ENCODE measurements at places on chromosomes 16 and 17.

DNA sequence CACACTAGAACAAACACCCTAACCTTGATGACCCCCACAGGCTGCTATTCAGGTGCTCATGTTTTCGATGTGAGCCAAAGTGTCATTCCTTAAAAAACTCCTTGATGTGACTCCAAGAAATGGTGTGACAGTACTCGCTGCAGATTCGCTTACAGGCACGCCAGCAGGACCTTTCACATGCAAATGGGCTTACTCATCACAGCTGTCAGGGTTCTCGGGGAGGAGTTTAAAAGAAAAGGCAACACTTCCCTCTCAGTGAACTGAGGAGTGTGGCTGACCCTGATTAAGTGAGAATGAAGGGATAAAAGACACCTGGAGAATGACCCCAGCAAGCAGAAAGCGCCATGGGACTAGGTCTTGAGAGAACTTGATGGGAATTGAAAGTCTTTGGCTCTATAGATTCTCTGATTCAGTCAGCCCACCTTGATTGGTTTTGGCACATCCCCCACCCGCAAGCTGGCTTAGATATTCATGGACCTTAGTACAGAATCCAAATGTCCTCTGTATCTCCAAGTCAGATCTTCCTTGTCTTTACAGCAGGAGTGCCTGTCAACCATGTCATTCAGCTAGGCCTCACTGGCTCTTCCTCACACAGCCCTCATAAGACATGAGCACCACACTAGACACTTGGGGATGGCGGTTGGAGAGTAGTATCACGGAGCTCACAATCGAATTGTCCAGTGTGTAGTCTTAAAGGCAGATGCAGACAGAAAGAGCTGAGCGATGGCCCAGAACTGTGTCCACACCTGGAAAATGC, 82.6 kb downstream of the HIC1 start:
- peak; percentile 53 for DNase-seq

DNA sequence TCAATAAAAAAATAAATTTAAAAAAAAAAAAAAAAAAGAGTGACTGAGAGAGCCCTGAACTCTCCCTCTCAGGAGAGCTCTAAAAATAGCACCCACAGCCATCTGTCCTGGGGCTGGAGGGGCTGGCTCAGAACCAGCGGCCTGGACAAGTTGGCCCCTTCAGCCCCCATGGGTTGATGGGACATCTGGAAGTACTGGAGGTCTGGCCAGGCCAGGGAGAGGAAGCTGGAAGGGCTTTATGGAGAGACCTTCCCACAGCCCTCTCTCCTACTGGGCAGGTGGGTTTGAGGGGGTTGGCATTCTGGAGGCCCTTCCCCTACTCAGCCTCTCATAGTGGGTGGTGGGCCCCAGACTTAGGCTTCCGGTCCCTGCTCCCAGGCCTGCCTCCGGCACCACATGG, 93.7 kb upstream of the TMEM97 start:
- no peak for DNase-seq

DNA sequence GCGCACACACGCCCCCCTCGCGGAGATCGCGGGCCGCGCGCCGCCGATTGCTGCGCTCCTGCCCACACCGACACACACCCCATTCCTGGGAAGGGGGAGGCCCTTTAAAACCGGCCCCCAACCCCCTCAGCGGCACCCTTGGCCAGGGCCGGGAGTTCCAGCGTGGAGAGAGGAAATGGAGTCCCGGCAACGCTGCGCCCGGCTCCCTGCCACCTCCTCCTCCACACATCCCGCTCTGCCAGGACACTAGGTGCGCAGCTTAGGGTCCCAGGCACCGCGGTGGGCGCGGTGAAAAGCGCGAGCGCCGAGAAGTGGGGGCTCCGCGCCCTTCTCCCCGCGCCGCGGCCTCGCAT, 397 bp downstream of the CDC42EP4 start:
- no peak for DNase-seq

GRCh38 chr17:59851439-59852375, 41.0 kb downstream of the TUBD1 start:
- DNase-seq: peak; percentile 47

DNA sequence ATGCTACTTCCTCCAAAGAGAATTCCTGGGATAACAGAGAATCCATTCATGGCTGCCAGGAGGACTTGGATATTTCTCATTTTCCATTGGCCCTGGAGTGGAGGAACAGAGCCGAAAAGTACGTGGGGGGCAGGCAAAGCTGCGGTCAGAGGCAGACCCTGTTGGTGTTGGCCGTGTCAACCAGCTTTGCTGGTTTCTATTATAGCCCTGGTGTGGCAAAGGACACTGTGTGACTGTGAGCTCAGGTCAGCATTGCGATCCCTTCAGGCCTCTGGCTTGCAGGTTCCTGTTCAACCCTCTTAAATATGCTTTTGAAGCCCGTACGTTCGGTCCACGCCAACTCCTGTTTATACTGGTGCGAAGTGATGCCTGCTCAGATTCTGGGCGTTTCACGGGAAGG, 596.2 kb downstream of the MAF start:
- no peak for DNase-seq

GRCh38 chr17:18981642-18982424, 22.7 kb downstream of the FAM83G start:
- peak; percentile 94 for DNase-seq

DNA sequence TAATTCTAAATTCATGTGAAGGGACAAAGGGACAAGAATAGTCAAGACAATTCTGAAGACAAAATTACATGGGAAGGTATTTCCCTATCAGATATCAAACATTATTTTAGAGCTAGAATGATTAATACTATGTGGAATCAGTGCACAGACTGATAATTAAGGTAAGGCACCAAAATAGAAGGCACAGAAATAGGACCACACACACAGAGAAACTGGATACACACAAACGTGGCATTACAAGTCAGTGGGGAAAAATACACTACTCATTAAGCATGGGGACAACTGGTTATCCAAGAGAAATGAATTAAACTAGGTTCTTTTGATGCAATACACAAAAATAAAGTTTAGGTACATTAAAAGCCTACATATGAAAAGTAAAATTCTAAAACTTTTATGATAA, 132.8 kb upstream of the NETO2 start:
- no peak for DNase-seq

DNA sequence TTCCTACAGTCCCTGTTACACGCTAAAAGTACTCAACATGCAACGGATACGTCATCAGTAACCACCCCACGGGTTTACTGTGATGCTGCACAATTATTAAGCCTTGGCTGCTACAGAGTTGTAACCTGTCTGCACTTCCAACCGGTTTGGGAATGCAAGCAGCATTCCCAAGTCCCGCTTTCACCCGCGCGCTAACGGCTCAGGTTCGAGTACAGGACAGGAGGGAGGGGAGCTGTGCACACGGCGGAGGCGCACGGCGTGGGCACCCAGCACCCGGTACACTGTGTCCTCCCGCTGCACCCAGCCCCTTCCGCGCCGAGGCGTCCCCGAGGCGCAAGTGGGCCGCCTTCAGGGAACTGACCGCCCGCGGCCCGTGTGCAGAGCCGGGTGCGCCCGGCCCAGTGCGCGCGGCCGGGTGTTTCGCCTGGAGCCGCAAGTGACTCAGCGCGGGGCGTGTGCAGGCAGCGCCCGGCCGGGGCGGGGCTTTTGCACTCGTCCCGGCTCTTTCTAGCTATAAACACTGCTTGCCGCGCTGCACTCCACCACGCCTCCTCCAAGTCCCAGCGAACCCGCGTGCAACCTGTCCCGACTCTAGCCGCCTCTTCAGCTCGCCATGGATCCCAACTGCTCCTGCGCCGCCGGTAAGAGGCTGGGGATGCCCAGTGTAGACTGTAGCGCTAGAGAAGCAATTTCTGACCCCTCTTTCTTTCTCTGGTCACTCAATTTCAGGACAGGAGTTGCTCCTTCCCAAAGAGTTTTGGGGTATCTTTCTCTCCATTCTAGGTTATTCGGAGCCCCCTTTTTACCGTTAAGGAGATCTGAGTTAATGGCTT, at the start of gene MT2A:
TSS of gene MT2A (plus strand) at position 542 of the 833 bp plus-strand sequence. CDS start at position 614, 72 bp downstream.
- peak; percentile 98 for DNase-seq

GRCh38 chr17:42247734-42248133, 28.5 kb downstream of the STAT5B start:
- DNase-seq: no peak

GRCh38 chr16:57042157-57043111, 49.9 kb upstream of the CPNE2 start:
- peak; percentile 31 for DNase-seq

DNA sequence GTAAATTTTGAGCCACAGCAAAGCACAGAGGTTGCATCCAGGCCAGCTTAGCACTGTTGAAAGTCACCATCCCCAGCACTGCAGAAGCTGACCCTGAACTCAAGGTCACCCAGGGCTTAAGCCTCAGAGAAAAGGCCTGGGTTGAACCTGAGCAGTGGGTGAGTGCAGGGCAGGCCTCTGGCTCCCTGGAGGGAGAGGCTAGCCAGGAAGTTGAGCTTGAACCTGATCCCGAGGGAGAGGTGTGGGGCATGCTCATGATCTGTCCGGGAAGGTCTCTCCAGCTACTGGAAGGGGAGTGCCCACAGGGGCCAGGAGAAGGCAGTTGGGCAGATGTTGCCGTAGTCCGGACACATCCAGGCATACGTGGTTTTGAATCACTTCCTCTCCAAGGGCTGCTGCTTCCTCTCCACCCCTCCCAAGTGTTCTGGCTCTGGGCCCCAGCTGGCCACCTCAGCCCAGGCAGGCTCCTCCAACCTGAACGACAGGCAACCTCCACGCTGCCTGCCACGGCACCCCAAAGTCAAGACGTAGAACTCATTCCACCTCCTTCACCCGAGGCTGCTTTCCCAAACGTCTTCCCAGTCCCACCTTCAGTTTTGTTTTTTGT, 18.4 kb downstream of the CARHSP1 start:
- no peak for DNase-seq

- DNase-seq: no peak
Measured at GRCh38 chr16:75075688-75076268, 40.8 kb downstream of the LDHD start.

DNA sequence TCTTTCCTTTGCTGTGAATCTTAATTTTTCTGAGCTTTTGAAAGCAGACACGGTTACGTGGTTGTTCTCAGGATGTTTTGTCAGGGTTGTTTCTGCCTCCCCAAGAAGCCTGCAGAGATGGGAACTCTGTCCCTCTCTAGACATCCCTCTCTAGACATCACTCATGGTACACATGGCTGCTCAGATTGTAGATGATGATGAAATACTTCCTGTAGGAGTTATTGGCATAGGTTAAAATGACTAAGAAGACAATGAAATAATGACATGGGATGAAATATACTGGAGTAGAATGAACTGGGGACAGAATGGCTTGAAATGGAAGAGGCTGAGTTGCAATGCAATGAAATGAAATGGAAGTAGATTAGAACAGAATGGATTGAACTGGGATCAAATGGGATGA, 253.4 kb downstream of the SHISA9 start:
- no peak for DNase-seq

DNA sequence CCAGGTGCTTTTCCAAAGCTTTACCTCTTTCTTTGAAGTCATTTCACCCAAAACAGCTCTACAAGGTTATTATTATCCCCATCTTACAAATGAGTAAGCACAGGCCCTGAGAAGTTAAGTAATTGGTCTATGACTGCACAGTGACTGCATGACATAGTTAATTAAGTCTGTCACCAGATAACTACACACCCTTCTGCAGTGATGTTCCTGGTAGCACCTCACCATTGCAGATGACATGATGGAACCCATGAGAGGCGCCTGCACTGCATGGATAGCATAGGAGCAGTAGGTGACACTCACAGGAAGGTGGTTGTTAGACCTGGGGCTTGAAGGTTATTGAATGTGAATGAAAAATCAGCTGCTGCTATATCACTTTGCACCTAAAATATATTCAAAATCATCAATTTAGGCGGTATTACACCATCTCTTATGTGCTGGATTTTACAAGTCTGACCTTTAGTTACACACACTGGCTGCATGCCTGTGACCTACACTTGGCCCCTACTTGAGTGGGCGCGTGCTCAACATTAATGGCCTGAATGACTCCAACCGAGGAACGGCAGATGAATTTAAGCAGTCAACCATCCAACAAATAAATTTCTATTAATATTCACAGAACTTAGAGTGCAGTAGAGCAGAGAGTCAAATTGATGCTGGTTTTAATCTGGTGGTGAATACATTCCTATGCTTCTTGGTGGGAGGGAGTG, 239.6 kb downstream of the CDH11 start:
- DNase-seq: peak; percentile 61

DNA sequence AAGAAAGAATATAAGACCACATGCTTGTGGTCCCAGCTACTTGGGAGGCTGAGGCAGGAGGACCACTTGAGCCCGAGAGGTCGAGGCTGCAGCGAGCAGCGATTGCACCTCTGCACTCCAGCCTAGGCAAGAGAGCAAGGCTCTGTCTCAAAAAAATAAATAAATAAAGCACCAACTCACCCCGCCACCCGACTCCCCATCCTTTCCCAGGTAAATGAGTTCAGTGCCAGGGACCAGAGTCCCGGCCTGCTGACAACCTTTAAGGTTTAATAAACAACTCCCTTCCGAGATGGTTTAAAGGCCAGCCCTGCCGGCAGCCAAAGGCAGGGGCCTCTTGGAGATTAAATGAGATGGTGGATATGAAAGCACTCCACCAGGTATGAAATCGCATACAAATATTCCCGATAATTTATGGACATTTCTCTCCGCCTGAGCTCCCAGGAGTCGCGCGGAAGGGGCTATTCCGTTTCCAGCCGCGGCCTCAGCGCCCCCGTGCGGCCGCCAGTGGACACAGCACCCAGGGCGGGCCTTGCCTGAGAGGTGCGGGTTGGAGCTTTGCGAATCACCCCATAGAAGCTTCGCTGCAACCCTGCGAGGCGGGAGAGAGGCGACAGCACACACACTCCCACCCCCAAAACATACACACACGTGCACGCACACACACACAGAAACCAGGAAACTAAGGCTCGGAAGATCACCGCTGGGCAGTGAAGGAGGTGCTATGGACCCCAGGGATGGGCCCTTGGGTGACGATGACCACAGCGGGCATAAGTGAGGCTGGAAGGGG, 4.0 kb upstream of the RPL38 start:
- peak; percentile 87 for DNase-seq

- DNase-seq: no peak
Measured at GRCh38 chr16:28932339-28933141, 769 bp downstream of the CD19 start.

- DNase-seq: no peak
Measured at GRCh38 chr16:56389554-56389953, 35.8 kb downstream of the AMFR start.

DNA sequence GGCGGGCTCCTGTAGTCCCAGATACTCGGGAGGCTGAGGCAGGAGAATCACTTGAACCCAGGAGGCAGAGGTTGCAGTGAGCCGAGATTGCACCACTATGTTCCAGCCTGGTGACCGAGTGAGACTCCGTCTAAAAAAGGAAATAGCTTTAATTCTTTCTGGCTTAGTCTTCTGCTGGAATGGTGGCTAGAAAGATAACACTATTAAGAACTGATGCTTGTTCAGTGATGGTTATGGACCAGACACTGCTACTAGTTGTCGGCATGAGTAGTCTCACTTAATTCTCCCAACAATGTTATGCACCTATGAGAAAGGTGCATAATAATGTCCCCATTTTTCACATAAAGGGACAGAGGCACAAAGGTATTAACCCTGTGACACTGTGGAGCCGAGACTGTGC, 188.7 kb downstream of the HS3ST3A1 start:
- no peak for DNase-seq

DNA sequence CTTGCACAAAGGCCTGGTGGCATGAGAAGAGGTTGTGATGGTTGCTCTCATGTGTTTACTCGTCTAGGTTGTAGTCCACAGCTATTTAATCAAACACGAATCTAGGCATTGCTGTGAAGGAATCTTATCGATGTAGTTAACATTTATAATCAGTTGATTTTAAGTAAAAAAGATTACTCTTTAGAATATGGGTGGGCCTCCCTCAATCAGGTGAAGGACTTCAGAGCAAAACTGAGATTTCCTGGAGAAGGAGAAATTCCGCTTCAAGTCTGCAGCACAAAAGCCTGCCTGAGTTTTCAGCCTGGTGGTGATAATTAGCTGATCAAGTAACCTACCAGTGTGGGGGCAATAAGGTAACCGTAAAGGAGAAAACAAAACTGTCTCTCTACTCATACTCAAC, 523.6 kb downstream of the GRIN2A start:
- no peak for DNase-seq

Measured in stomach (tissue), 19 donors.